ENCODE measurements at places on chromosomes 11 and 22. TPM values are rescaled to one million over a fixed set of nuclear protein-coding genes. Genes with fewer than 3 reads are reported as not detected.

PGA3 gene
- total RNA-seq, result not detected

OR52N4 gene
- total RNA-seq, result 2.2 TPM

DNA sequence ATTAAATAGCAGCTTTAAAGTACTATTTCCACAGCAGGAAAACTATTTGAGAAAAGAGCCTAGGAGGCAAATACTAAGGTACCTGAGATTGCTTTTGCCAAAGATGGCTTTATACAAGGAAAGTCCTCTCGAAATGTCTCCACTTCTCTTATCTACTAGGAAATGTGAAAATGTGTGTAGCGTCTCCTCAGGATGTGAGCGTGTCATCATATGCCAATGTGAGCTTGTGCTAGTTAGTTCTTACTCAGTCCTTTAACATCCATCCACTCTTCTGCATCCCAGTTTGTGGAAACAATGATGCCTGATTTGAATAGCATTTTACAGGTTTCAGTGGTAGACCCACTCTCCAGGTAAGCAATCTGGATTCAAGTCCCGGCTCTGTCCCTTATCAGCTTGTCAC, 421.0 kb downstream of the DYNC2H1 start:
- no peaks in the 10 kb centered on the region for H3K27me3 ChIP-seq
- no peak overlapping the region for H3K27ac ChIP-seq
- DNase-seq, result no peak
- no peak overlapping the region for H3K4me3 ChIP-seq
- no peaks in the 10 kb centered on the region for H3K4me1 ChIP-seq
- no peaks in the 10 kb centered on the region for H3K36me3 ChIP-seq

DNA sequence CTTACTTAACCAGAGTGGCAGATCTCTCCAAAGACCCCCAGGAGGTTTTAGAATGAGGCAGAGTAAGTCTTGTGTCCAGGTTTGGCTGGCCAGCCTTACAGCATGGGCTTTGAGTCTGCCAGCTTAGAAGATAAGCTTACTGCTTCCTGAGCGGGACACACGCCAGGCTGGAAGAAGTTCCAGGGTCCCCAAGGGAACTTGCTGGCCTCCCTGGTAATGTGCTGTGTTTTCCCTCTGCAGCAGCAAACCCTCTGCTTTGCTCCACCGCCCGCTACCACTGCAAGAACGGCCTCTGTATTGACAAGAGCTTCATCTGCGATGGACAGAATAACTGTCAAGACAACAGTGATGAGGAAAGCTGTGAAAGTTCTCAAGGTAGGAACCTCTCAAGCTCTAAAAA, 154.2 kb downstream of the LDLRAD3 start:
- no peaks in the 10 kb centered on the region for H3K4me1 ChIP-seq
- no peak overlapping the region for H3K4me3 ChIP-seq
- H3K27me3 ChIP-seq, result no peaks in the 10 kb centered on the region
- DNase-seq, result no peak

CREB3L1 gene
- not detected for total RNA-seq

- H3K27ac ChIP-seq, result no peak overlapping the region
- DNase-seq, result no peak
- H3K4me3 ChIP-seq, result no peak overlapping the region
Observed at GRCh38 chr22:30212363-30212995, 34.1 kb downstream of the LIF start.

DNA sequence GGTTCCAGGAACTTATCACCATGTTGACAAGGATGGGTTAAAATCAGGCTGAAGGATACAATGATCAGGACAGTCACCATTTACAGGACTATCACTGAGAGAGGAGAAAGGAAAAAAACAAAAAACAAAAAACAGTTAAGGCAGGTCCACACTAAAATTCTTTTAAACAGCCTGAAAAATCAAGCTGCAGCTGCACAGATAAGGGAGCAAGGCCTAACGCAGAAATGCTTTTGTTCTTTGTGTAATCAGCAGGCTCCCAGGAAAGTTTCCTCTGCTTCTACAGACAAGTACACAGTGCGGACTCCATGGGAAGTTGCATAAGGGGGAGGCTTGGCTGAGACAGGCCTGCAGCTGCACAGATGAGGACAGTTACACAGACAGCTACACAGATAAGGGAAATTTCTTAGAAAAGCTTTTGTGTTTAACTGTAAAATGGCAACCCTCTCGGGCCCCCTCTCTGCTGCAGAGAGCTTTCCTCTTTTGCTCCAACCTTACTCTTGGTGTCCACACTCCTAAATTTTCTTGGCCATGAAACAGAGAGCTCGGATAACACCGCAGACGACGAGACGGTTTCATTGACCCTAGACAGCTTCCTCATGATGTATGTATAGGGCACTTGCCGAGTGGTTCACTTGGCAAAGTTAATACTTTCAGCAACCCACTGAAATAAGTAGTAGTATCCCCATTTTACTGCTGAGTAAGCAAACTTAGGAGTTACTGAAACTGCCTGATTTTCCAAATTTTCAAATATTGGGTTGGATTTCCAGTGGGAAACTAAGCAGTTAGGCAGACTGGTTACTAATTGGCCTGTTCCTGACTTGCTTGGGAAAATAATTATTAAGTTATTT, 45.5 kb downstream of the PIWIL3 start:
- H3K4me3 ChIP-seq, result no peak overlapping the region
- H3K27me3 ChIP-seq, result no peaks in the 10 kb centered on the region
- H3K27ac ChIP-seq, result no peak overlapping the region

DNA sequence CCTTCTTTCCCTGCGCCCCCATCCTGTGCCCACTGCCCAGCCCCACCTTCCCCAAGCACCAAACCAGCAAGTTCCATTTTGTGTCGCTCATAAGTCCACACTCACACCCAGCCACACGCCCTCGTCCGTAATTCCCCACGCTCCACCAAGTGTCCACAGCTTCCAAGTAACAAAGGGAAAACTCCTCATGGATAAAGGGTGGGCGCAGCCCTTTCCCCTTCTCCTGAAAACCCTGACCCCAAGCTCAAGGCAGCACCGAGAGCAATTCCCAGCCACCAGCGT, 458 bp downstream of the FXYD6 start:
- no peaks in the 10 kb centered on the region for H3K36me3 ChIP-seq
- H3K4me3 ChIP-seq, result peak overlapping the region; percentile 41
- no peaks in the 10 kb centered on the region for H3K27me3 ChIP-seq
- no peak overlapping the region for H3K27ac ChIP-seq
- peaks cover 36% of the 10 kb centered on the region for H3K4me1 ChIP-seq
- no peak for DNase-seq

GRCh38 chr11:122714484-122714883, 59.0 kb downstream of the UBASH3B start:
- H3K27me3 ChIP-seq, result no peaks in the 10 kb centered on the region
- H3K36me3 ChIP-seq, result no peaks in the 10 kb centered on the region
- H3K4me1 ChIP-seq, result peaks cover 36% of the 10 kb centered on the region
- H3K27ac ChIP-seq, result no peak overlapping the region

GRCh38 chr11:121429556-121429955, 22.6 kb upstream of the SORL1 start:
- no peaks in the 10 kb centered on the region for H3K36me3 ChIP-seq
- H3K4me1 ChIP-seq, result peaks cover 7% of the 10 kb centered on the region
- H3K27ac ChIP-seq, result no peak overlapping the region

GRCh38 chr11:10460611-10461275, 5.7 kb downstream of the AMPD3 start:
- peaks cover 33% of the 10 kb centered on the region for H3K4me1 ChIP-seq
- DNase-seq, result no peak
- peaks cover 43% of the 10 kb centered on the region for H3K36me3 ChIP-seq
- no peaks in the 10 kb centered on the region for H3K27me3 ChIP-seq

Measured in T-cell (primary cell).